NCI-H69 (cell line): ENCODE measurements at places on chromosomes 13 and 19.

- peak; percentile 9 for DNase-seq
Measured at GRCh38 chr13:46578590-46578975, 25.6 kb downstream of the LRCH1 start.

GRCh38 chr13:112928020-112928971 is 40.7 kb upstream of the MCF2L start:
- peak; percentile 77 for DNase-seq

- DNase-seq: no peak
Measured at GRCh38 chr13:110779022-110779421, 65.5 kb downstream of the ING1 start.

- no peak for DNase-seq
Measured at GRCh38 chr13:41995336-41995735, 34.4 kb upstream of the VWA8 start.

GRCh38 chr13:43783820-43784219 is 3.0 kb downstream of the ENOX1 start:
- DNase-seq: peak; percentile 83

DNA sequence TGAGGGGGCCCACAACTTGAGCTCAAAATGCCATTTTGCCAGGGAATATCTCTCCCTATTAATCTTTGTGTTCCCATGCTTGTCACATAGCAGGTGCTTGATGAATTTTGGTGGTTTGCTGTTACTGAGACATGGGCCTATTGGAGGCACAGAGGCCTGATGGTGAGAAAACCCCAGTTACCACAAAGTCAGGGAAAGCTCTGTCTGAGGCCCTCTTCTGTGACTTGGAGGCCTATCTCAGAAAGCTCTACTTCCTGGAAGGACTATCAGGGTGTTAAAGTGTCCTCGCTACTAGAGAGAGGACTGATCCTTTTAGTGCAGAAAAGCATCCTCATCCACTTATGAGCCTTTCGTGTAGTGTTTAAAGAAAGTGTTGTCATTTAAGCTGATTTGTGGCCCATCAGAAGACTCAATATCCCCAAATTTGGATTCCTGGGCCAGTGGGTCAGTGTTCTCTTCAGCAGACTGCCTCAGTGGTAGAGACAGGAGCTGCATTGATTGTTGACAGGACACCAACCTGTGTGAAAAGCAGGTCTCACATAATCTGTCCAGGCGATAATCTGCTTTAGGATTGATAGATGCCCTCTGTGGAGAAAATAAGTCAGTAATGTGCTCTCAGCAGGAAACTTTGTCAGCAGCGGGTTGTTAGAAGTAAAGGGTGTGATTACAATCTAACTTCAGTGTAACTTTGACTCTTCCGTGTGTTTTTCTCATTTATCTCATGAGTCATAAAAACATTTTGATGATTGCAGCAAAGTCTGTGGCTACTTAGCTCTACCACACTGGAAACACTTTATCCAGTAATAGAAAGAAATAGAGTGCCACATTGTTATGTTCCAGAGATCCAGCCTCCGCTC is 121.0 kb downstream of the AKAP11 start:
- DNase-seq: no peak

DNA sequence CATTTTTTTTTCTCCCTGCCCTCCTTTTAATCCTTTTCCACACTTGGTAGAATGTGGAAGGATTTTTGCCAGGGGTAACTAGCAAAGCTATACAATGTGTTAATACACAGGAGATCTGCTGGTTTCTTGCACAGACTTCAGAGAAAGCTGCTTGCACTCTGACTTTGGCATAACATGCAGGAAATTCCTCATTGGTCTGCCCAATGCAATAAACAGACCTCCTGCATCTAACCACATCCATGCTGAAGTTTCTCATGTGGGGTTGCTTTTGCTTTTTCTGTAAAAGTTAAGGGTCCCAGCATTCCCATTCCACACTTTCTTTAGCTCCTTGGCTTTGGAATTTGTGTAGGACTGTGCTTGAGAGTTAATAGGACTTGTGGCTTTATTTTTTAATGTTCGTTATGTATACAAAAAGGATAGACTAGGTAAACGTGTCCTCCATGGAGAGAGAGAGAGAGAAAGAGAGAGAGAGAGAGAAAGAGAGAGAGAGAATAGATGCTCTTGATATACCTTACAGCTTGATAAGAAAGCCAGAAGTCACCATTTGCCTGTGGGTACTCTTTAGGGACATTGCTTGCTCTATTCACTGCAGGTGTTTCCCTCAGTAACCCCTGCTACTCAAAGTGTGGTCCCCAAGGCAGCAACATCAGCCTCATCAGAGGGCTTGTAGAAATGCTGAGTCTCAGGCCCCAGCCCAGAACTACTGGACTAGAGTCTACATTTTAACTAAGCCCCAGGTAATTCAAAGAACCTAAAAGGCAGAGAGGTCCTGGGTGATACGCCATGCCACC is 170.5 kb downstream of the SHISA2 start:
- DNase-seq: no peak

DNA sequence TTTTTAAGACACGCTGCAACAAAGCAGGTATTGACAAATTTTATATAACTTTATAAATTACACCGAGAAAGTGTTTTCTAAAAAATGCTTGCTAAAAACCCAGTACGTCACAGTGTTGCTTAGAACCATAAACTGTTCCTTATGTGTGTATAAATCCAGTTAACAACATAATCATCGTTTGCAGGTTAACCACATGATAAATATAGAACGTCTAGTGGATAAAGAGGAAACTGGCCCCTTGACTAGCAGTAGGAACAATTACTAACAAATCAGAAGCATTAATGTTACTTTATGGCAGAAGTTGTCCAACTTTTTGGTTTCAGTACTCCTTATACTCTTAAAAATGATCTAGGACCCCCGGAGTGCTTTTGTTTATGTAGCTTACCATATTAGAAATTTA is 1.2 kb downstream of the BRCA2 start:
- DNase-seq: peak; percentile 10

DNA sequence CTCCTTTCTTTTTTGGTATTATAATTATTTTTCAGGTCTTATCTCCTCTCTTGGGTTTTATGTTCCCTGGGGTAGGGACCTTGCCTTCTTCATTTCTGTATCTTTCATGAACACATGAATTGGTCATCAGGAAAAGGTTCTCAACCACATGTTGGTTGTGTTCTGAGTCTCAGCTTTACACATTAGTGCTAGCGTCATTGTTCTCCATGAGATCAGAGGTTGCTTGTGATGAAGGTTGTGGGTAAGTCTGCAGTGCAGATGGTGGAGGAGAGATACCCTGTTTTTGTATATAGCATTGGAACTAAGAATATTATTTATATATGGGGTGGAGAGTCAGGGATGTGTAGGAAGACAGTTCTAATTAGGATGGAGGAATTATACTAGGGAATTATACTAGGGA is 24.5 kb upstream of the CEACAM8 start:
- no peak for DNase-seq

DNA sequence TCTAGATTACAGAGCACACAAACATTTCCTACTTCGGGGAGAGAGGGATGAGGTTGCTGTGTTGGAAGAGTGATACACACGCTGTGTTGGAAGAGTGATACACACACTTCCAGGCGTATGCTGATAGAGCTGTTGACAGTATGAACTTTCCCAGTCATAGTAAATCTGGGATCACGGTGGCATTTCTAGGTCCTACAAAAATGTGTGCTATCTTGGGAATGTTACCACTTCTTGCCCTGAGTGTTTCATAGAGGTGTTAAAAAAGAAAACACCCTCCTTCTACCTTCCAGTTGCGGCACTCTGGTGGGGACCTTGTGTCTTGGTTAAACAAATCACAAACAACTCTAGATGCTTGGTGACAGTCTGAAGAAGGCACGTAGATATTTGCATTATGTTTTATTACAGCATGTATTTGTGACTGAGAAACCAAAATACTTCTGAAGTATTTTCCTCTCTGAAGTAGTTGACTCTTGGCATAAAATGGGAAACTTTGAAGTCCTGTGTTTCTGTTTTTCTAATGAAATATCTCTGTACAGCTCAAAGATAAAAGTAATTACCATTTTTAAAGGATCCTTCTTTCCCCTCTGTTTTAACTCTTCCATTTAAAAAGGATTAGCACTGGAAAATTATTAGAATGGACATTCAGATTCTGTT is 52.5 kb downstream of the ARHGAP35 start:
- no peak for DNase-seq

- DNase-seq: no peak
Measured at GRCh38 chr13:101712026-101712348, 259.5 kb downstream of the ITGBL1 start.

DNA sequence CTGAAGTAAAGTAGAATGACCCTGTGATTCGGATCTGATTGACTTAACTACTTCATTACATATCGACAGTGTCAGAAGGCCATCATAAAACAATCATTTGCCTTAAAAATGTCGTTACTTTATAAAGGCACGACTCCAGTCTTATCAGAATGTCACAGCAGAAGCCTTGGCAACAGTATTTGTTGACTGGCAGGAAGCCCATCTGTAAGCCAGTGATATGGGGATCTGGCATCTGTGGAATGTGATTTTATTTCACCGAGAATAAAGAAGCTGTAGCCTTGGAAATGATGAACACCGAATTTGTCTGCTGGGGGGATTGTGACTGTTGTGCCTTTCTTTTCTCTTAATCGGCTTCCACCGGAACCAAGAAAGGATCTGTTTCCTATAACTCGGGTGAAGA is 362.5 kb downstream of the TDRD3 start:
- peak; percentile 14 for DNase-seq

GRCh38 chr13:46864941-46865340 is 31.9 kb downstream of the HTR2A start:
- no peak for DNase-seq

DNA sequence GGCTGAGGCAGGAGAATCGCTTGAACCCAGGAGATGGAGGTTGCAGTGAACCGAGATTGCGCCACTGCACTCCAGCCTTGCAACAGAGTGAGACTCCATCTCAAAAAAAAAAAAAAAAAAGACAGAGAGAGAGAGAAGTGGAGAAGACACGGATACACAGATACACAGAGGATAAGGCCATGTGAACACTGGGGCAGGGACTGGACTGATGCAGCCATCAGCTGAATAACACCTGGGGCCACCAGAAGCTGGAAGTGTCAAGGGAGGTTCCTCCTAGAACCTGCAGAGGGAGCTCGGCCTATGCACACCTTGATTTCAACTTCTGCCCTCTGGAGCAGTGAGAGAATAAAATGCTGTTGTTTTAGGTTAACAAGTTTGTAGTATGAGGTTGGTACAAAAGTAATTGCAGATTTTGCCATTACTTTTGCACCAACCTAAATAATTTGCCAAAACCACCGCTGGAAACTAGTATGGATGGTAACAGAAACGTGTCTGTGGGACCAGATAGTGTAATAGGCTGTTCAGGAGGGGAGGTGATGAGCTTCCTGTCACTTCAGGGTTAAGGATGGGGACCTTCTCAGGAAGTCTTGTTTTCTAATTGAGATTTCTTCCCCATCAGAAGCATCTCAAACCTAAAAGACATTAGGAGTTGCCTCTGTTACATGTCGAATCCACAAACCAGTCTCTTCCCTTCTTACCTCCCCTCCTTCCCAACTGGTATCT is 36.4 kb upstream of the IGSF23 start:
- DNase-seq: peak; percentile 77

- DNase-seq: peak; percentile 85
Measured at GRCh38 chr13:109743706-109744453, 42.5 kb downstream of the IRS2 start.

DNA sequence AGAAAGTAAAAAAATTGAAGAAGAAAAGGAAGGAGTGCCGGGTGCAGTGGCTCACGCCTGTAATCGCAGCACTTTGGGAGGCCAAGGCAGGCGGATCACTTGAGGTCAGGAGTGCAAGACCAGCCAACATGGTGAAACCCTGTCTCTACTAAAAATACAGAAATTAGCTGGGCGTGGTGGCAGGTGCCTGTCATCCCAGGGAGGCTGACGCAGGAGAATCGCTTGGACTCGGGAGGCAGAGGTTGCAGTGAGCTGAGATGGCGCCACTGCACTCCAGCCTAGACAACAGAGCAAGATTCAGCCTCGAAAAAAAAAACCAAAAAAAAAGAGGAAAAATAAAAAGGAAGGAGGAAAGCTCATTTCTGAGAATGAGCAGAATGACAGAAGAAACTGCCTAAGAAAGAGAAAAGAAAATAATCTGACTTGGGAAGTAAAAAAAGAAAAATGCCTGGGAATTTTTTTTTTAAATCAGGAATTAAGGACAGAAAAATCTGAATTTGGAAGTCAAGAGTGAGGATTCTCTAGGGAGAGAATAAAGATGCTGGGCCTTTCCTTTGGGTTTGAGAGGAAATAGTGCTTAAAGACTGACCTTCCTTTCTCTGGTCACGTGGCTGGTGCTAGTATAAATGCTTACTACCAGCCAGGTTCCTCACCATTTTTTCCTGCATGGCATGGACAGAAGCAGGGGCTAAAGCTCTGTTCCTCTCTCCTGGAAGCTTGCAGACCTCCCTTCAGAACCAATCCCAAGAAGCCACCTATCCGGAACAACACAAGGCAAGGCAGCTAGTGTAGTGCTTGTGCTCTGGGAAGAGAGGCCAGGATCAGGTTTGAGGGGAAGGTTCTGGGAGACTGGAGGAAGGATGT is at the start of gene FFAR2:
FFAR2 (plus strand) TSS at position 652 of the 864 bp plus-strand sequence. CDS start 1,458 bp downstream, outside the sequence.
- DNase-seq: no peak

GRCh38 chr19:44303320-44303719 is 1.5 kb downstream of the ZNF235 start:
- DNase-seq: no peak

DNA sequence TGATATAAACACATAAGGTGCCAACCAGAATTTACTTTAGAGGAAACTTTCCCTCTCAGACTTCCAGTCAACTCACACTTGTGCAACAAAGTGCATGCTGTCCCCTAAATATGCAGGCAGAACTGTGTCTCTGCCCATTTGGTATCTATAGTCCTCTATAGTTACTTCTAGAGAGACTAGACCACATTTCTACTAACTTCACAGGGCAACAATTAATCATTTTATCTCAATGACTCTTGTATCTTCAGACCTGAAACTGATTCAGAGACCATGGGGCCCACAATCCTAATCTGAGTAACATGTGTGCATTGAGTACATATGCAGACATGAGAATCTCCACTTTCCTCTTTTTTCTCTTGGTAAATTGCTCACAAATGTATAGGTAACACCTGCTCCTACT is 158.1 kb downstream of the ZNF486 start:
- peak; percentile 85 for DNase-seq

- DNase-seq: no peak
Measured at GRCh38 chr13:41008349-41008980, 10.7 kb downstream of the ELF1 start.

DNA sequence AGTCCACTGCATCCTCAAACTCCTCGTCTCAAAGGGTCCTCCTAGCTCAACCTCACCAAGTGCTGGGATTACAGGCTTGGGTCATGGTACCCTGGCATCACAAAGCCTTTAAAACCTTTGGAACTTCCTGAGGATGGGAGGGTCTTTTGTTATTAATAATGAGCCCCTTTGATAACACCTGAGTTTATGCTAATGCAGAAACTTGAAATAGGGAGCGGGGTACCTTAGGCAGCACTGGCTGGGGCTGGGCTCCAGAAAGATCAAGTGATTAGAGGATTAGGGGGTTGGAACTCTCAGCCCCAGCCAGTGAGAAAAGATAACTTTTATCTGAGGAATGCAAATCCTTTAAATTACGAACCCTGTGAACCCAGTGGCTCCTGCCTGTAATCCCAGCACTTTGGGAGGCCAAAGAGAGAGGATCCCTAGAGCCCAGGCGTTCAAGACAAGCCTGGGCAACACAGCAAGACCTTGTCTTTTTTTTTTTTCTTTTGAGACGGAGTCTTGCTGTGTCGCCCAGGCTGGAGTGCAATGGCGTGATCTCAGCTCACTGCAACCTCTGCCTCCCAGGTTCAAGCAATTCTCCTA is 9.3 kb upstream of the PSPC1 start:
- no peak for DNase-seq
